ENCODE measurements at places on chromosomes 7 and 10.

DNA sequence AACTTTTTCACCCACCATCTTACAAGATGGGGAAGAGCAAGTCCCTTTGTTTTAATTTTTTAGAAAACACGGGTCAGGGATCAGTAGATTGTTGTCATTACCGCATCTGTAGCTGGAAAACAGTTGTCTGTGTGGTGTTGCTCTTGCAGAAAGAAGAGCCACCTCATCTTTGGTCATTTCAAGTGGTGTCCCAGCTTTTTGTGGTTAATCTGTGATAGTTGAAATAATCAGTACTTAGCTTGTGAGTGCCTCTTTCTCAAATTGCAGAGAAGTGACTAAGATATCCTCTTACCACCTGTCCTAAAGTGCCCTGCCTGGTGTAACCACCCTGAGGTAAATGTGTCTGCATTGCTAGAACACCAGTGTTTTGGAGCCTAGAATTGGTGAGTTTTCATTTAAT lies 5.5 kb downstream of the PRPF18 start:
- no peak for DNase-seq

GRCh38 chr10:8352171-8353075 lies 297.9 kb downstream of the GATA3 start:
- no peak for DNase-seq

- no peak for DNase-seq
Observed at GRCh38 chr10:50552308-50552707, 71.4 kb downstream of the SGMS1 start.

DNA sequence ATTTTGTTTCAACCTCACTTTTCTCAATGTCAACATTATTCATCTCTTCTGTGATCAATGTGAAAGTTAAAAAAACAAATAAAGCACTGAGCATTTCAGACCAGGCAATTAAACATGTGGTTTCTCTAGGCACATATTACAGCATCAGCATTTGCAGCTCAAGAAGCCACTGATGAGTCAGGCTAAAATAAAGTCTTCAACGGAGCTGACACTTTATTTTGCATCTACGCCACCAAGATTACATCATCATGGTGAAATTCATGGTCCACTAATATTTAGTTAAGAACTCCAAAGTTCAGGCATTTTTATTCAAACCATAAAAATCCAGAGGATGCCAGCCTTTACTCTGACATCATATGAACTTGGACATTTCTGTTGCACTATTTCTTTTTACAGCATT lies 33.0 kb downstream of the MAGI2 start:
- DNase-seq: no peak

GRCh38 chr7:80879849-80880248 lies 39.0 kb downstream of the SEMA3C start:
- DNase-seq: no peak

DNA sequence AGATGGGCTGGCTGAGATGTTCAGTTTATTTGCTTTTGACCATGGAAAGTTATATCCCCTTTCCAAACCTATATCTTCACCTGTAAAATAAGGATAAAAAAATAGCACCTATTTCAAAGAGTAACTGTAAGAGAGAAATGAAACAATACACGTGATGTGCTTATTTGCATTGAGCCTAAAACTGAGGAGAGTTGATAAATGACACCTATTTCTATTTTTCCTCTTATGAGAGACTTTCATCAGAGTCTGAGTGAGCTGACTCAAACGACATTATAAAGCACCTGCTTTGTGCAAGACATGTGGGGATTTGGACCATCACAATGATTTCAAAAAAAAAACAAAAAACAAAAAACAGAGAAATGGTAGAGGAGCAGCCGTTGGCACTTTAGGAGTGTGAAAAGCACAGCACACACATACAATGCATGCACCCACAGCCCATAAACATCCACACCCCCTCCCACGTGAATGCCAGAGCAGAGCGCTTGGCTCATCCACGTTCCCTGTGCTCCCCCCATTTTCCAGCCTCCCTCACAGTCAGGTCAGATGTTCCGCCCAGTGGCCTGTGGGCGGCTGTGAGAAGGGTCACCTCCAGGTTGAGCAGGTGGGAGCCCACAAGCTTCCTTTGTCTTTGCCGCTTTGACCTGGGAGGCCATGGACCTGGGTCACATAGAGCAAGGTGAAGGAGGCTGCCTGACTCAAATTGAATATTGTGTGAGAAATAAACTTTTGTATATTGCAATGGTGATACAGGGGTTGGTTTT lies 253.2 kb upstream of the ZNF32 start:
- DNase-seq: no peak

DNA sequence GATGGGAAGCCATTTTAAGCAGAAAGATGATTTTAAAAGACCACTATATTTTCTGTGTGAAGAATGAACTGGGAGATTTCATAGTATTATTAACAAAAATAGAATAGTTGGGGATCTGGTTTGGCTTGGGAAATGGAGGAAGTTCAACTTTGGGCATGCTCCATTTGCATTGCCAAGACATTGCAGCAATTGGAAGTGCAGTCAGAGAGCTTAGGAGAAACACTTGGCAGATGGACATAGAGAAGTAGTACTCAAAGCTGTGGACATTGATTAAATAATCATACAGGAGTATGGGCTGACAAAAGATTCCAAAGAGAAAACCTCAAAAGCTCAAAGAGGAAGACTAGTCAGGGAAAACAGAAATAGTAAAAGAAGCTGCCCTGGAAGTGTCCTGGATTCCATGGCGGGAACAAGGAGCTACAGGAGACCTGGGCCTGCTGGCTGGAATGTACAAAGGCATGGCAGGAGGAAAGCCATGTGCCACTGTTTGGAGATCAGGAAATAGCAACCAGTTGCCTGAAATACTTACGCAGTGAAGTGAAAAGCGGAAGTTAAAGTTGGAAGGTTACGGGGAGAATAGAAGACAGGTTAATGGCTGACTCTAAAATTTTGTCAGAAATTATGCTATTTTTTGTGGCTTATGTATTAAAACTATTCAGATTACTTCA lies 93.6 kb upstream of the MXI1 start:
- DNase-seq: no peak

DNA sequence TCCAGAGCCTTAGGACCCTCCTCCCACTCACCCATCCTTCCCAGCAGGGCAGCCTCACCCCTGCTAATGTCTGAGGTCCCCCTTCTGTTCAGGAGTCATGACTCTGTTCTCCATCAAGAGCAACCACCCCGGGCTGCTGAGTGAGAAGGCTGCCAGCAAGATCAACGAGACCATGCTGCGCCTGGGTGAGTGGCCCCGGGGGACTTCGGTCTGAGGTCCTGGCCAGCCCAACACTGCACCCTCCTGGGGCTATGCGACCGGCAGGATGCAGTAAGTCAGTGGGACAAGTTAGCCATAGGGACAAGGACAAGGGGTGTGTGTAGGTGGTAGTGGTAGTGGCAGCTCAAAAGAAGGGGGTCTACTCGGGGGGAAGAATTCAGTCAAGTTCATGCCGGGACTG lies 16.2 kb upstream of the AHCYL2 start:
- no peak for DNase-seq

DNA sequence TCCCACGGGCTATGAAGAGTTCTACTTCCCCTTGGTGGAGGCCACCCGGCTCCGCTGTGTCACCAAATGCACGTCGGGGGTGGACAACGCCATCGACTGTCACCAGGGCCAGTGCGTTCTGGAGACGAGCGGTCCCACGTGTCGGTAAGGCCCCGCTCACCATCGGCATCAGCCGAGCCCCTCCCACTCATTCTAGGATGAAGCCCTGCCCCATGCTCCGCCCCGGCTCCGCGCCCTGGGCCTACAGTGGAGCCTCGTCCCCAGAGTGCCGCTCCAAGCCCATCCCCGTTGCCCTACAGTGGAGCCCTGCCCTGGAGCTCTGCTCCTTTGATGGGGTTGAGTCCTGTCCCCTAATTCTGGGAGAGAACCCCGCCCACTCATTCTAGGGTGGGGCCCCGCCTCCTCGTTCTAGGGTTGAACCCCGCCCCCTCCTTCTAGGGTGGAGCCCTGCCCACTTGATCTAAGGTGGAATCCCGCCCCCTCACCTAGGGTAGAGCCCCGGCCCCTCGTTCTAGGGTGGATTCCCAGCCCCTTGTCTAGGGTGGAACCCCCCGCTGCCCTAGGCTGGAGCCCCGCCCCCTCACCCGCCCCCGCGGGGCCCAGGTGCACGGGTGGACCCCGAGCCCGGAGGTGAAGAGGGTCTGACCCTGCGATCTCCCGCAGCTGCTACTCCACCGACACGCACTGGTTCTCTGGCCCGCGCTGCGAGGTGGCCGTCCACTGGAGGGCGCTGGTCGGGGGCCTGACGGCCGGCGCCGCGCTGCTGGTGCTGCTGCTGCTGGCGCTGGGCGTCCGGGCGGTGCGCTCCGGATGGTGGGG lies 3.4 kb upstream of the MUC12 start:
- peak; percentile 86 for DNase-seq
